Smooth muscle cell of bladder (primary cell): ENCODE measurements at places on chromosomes 1 and 21. TPM values are rescaled to one million over a fixed set of nuclear protein-coding genes. Genes with fewer than 3 reads are reported as not detected.

The OR10Z1 gene
- total RNA-seq: not detected in 2 replicates

The GPR61 gene
- 0.28 TPM in 2 replicates for total RNA-seq

The TMEM61 gene
- total RNA-seq: not detected in 2 replicates

The TTLL10 gene
- total RNA-seq: not detected in 2 replicates

The C1orf94 gene
- total RNA-seq: not detected in 2 replicates

The CDA gene
- total RNA-seq: 0.37 and 0.85 TPM in 2 replicates

The CACNA1S gene
- not detected in 2 replicates for total RNA-seq

The MAP10 gene
- total RNA-seq: 1.3 and 1.5 TPM in 2 replicates

The STUM gene
- total RNA-seq: under 0.01 TPM in 1 of 2 replicates, not detected in the other

The WNT9A gene
- total RNA-seq: 0.37 and 0.43 TPM in 2 replicates

The RNF223 gene
- not detected in 2 replicates for total RNA-seq
